ENCODE measurements at places on chromosomes 7 and 10.

DNA sequence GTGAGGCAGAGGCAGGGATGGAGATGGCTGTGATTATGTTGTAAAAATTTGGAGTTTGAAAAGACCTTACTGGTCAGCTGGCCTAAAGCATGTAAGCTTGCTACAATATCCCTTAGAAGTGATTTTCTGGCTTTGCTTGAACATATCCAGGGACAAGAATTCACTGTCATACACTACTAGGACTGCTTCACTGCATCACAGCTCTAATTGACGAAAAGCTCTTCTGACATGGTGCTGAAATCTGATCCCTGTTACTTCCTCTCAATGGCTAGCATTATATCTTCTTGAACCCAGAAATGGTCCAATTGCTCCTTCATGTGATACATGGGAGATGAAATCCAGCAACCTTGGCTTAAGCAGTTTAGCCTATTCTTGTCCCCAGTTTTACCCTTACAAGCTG is 197.7 kb upstream of the HPS1 start:
- no peak for DNase-seq

GRCh38 chr7:69577221-69577620 is 21.1 kb upstream of the AUTS2 start:
- no peak for DNase-seq

GRCh38 chr10:88343761-88344484 is 239.2 kb downstream of the RNLS start:
- no peak for DNase-seq

DNA sequence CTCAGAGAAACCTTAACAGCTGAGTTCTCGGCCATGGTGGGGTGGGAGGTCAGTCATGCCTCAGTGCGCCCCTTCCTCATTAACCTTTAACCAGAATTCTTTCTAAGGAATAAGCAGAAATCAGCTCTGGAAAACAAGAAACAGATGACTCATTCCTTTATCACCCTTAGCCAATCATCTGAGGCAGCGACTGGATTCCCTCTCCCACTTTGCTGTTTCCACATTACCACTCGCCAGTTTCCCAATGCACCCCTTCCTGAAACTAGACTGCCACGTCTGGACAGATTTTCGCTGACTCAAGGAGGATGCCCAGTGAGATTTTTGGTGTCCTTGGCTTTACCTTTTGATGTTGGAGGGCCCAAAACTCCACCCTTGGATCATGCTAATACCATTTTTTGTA is 223.8 kb downstream of the PLXDC2 start:
- DNase-seq: no peak

DNA sequence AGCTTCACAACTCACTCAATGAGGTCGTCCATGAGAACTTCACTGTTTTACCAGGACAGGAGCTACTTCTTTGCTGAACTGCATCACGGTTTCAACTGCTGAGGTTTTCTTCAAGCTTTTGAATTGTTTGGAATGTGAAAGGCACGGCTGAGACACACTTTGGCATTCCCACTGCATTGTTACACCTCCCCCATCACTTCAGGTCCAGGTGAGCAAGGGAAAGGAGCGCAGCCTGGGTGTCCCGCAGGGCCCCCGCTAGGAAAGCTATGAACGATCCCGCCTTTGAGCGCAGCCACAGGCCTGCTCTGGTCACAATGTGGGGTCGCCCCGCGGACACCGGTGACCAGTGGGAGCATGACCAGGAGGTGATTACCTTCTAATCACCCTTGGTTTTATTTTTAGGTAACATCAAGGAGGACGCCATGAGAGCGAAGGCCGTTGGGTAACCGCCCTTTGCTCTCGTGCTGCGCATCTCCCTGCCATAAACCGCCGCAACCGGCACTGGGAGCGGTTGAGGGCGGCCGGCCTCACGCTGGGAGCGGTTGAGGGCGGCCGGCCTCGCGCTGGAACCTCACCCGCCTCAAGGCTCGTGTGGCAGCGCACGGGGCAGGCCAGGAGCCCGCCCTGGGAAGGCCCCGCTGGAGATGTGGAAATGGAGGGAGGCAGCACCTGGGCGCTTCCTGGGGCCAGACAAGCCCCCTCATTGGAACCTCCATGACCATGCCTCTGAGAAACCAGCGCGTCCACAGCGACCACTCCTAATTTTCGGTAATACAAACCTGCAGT is 50.9 kb upstream of the SGMS1 start:
- no peak for DNase-seq

- no peak for DNase-seq
These were observed 84.2 kb upstream of the DDC start for GRCh38 chr7:50649259-50649885.

Data from activated CD4-positive, alpha-beta T cell treated with anti-CD3 and anti-CD28 coated beads, Interleukin-2, Interleukin-4, amounts not matched to agents 100 ng/mL and 50 ng/mL, durations not matched to agents 16 hours and 8 hours (primary cell).